Activated CD8-positive, alpha-beta T cell treated with anti-CD3 and anti-CD28 coated beads, Interleukin-2, amount 10 ng/mL, durations not matched to agents 7 days and 5 days (primary cell): ENCODE measurements at places on chromosomes 2 and 18.

GRCh38 chr2:188292348-188293239 lies 920 bp downstream of the GULP1 start:
- no peaks in the 10 kb centered on the region for H3K36me3 ChIP-seq
- no peak overlapping the region for H3K4me3 ChIP-seq
- peaks cover 38% of the 10 kb centered on the region for H3K27me3 ChIP-seq
- no peak overlapping the region for H3K27ac ChIP-seq
- peaks cover 14% of the 10 kb centered on the region for H3K4me1 ChIP-seq

- no peak for DNase-seq
- H3K36me3 ChIP-seq: peaks cover 5% of the 10 kb centered on the region
These were observed 74.5 kb downstream of the DTNB start for GRCh38 chr2:25598911-25599310.

- no peak overlapping the region for H3K27ac ChIP-seq
- H3K36me3 ChIP-seq: no peaks in the 10 kb centered on the region
- H3K27me3 ChIP-seq: peaks cover 2% of the 10 kb centered on the region
- no peak overlapping the region for H3K4me3 ChIP-seq
- DNase-seq: no peak
These were observed 115.3 kb upstream of the STPG4 start for GRCh38 chr2:47270421-47270820.

GRCh38 chr2:136383167-136383566 lies 265.2 kb upstream of the CXCR4 start:
- H3K4me1 ChIP-seq: peaks cover 58% of the 10 kb centered on the region
- H3K27me3 ChIP-seq: no peaks in the 10 kb centered on the region
- no peaks in the 10 kb centered on the region for H3K36me3 ChIP-seq
- peak overlapping the region; percentile 91 for H3K27ac ChIP-seq
- no peak overlapping the region for H3K4me3 ChIP-seq
- no peak for DNase-seq

DNA sequence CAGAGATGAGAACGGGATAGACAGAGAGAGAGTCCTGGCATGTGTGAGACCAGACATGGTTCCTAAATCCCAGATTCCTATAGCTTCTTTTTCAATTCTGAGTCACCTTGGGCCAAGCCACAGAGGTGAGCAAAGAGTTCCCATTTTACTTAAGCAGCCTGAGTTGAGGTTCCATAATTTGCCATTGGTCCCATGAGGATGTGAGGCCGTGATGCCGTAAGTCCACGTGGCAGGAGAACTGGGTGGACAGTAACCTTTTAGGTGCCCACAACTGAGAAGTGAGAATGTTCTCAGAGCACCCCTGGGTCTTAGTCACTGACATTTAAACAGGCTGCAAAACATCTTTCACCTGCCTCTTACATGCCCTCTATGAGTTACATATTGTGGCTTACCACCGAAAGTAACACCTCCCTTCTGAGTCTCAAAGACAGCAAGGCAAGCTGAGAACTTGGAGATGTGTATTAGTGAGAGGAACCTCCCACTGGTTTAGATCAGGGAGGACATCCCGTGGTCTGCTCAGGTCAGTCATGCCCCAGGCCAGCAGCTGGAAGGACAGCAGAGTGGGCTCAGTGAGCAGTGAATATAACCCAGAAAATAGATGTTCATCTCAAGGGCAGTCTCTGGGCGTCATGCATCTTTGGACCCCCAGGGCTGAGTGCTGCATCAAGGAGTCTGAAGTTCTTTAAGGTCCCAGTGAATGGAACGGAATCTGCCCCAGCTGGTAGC lies 127.9 kb upstream of the LGALSL start:
- DNase-seq: peak; percentile 80
- peaks cover 64% of the 10 kb centered on the region for H3K4me1 ChIP-seq
- H3K4me3 ChIP-seq: peak overlapping the region; percentile 60

- H3K36me3 ChIP-seq: no peaks in the 10 kb centered on the region
- H3K27ac ChIP-seq: no peak overlapping the region
- DNase-seq: no peak
- no peaks in the 10 kb centered on the region for H3K4me1 ChIP-seq
These were observed 69.8 kb downstream of the NEB start for GRCh38 chr2:151664520-151664919.

DNA sequence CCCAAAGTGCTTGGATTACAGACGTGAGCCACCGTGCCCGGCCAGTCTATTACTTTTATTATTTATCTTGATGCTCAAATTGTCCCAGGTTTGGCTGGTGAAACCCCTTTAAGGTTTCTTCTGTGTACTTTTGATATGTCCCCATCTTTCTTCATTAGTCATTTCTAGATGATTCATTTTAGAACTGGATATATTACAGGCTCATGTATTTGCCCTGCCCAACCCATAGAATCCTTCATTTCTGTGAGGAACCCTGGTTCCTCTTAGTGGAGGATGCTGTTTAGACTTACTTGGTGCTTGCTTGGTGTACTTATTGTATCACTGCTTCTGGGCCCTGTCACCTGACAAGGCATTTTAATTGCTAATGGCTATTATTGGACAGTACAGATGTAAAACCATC lies 40.1 kb downstream of the KCMF1 start:
- DNase-seq: no peak
- no peak overlapping the region for H3K4me3 ChIP-seq
- no peaks in the 10 kb centered on the region for H3K27me3 ChIP-seq
- peak overlapping the region; percentile 21 for H3K27ac ChIP-seq

GRCh38 chr2:114550895-114551793 lies 108.7 kb downstream of the DPP10 start:
- H3K27me3 ChIP-seq: no peaks in the 10 kb centered on the region
- no peak overlapping the region for H3K27ac ChIP-seq
- no peaks in the 10 kb centered on the region for H3K36me3 ChIP-seq
- no peaks in the 10 kb centered on the region for H3K4me1 ChIP-seq

- H3K4me3 ChIP-seq: no peak overlapping the region
- H3K36me3 ChIP-seq: peaks cover 12% of the 10 kb centered on the region
- H3K27me3 ChIP-seq: no peaks in the 10 kb centered on the region
- peaks cover 11% of the 10 kb centered on the region for H3K4me1 ChIP-seq
- no peak overlapping the region for H3K27ac ChIP-seq
- DNase-seq: peak; percentile 18
These were observed 19.8 kb downstream of the TMEM185B start for GRCh38 chr2:120203251-120204021.

- no peaks in the 10 kb centered on the region for H3K4me1 ChIP-seq
- H3K27ac ChIP-seq: no peak overlapping the region
- no peak for DNase-seq
- H3K36me3 ChIP-seq: no peaks in the 10 kb centered on the region
- H3K4me3 ChIP-seq: no peak overlapping the region
These were observed 322.1 kb upstream of the MEX3C start for GRCh38 chr18:51519571-51519970.

DNA sequence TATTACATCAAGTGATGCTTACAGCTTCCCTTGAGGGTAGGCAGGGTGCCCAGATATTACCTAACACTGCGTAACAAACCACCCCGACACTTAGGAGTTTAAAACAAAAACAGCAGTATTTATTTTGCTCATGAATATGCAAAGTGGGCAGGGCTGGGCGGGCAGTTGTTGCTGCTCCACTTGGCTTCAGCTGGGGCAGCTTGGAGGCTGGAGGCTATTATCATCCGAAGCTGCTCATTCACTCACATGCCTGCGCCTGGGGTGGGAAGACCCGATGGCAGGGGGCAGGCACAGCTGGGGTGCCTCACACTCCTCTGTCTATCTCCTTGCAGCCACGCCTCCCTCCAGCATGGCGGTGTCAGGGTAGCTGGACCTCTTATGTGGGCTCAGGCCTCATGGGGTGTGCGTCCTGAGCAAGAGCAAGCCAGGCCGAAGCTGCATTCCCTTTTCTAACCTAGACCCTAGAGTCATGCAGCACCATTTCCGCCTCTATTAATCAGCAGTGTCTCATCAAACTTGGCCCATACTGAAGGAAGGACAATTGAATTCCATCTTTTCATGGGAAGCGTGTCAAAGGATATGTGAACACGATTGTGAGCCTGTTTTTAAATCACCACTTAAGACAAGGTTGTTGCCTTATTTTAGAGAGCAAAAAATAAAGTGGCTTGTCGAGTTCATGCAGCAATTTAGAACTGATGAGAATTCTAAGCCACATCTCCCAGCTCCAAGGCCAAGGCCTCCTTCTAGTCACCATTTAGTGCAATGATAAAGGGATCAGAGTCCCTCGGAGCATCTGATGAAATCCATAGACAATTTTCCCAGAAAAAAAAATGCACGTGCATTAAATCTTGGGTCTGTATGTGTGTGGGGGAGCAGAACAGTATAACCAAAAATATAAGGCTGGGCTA lies 54.9 kb downstream of the SDC1 start:
- H3K4me3 ChIP-seq: no peak overlapping the region
- no peaks in the 10 kb centered on the region for H3K36me3 ChIP-seq
- no peak overlapping the region for H3K27ac ChIP-seq

DNA sequence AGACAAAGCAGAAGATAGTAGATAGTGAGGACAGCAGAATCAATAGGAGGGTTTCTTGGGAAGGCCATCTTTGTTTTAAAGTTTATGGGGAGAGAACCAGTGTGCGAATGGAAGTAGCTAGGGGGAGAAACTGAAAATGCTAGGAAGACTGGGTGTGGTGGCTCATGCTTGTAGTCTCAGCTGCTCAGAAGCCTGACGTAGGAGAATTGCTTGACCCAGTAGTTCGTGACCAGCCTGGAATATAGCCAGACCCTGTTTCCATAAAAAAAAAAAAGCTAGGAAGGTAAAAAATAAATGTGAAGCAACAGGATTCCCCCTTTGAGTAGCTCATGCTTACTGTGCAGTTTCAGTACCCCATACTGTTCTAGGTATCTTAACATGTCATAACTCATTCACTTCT lies 19.2 kb upstream of the DRC1 start:
- DNase-seq: no peak
- peaks cover 11% of the 10 kb centered on the region for H3K4me1 ChIP-seq
- H3K36me3 ChIP-seq: peaks cover 43% of the 10 kb centered on the region
- no peak overlapping the region for H3K27ac ChIP-seq
- H3K4me3 ChIP-seq: no peak overlapping the region

GRCh38 chr2:24285484-24286152 lies 74.7 kb downstream of the ITSN2 start:
- H3K4me1 ChIP-seq: peaks cover 2% of the 10 kb centered on the region
- no peak overlapping the region for H3K27ac ChIP-seq
- no peak overlapping the region for H3K4me3 ChIP-seq
- no peaks in the 10 kb centered on the region for H3K27me3 ChIP-seq

- H3K4me1 ChIP-seq: peaks cover 16% of the 10 kb centered on the region
- peak overlapping the region; percentile 69 for H3K27ac ChIP-seq
- peak overlapping the region; percentile 42 for H3K4me3 ChIP-seq
- no peak for DNase-seq
- peaks cover 83% of the 10 kb centered on the region for H3K27me3 ChIP-seq
These were observed 674 bp downstream of the EVX2 start for GRCh38 chr2:176082824-176083751.

GRCh38 chr2:162890690-162891311 lies 52.2 kb upstream of the KCNH7 start:
- H3K36me3 ChIP-seq: no peaks in the 10 kb centered on the region
- H3K27ac ChIP-seq: no peak overlapping the region
- H3K27me3 ChIP-seq: no peaks in the 10 kb centered on the region
- no peaks in the 10 kb centered on the region for H3K4me1 ChIP-seq
- no peak overlapping the region for H3K4me3 ChIP-seq

DNA sequence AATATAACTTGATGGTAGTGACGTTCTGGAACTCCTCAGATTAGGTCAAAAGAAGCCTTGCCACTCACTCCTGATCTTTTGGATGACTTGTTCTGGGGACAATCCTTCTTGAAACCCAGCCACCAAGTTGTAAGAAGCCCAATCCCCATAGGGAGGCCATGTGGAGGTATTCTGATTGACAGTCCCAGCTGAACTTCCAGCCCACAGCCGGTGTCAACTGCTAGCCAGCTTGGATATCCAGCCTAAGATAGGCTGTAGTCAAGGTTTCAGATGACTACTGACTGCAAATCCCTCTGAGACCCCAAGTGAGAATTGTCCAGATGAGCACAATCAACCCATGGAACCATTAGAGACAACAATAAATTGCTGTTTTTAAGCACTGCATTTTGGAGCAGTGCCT lies 31.4 kb downstream of the EIF2AK2 start:
- H3K36me3 ChIP-seq: peaks cover 68% of the 10 kb centered on the region
- H3K4me1 ChIP-seq: no peaks in the 10 kb centered on the region
- no peaks in the 10 kb centered on the region for H3K27me3 ChIP-seq
- H3K27ac ChIP-seq: no peak overlapping the region

DNA sequence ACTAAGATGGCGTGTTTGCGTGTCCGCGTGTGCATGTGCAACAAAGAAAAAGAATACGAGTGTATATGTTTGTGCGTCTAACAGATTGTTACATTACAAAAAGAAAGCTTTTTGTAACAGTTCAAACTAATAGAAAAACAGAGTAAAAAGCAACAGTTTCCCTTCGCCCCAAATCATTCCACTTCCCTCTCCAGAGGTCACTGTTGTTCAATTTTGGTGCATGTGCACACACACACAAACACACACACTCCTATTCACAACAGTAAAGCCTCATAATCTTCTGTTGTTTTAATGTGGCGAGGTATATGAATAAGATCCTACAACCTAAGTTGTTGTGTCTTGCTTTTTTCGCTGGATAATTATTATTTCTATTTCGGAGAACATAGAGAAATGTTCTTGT lies 357.3 kb upstream of the SLC8A1 start:
- no peak overlapping the region for H3K4me3 ChIP-seq
- H3K27me3 ChIP-seq: no peaks in the 10 kb centered on the region
- no peaks in the 10 kb centered on the region for H3K36me3 ChIP-seq
- DNase-seq: no peak
- no peak overlapping the region for H3K27ac ChIP-seq

GRCh38 chr2:63870679-63871078 lies 29.0 kb downstream of the UGP2 start:
- no peak overlapping the region for H3K4me3 ChIP-seq
- H3K4me1 ChIP-seq: peaks cover 31% of the 10 kb centered on the region
- H3K27ac ChIP-seq: no peak overlapping the region
- no peak for DNase-seq

DNA sequence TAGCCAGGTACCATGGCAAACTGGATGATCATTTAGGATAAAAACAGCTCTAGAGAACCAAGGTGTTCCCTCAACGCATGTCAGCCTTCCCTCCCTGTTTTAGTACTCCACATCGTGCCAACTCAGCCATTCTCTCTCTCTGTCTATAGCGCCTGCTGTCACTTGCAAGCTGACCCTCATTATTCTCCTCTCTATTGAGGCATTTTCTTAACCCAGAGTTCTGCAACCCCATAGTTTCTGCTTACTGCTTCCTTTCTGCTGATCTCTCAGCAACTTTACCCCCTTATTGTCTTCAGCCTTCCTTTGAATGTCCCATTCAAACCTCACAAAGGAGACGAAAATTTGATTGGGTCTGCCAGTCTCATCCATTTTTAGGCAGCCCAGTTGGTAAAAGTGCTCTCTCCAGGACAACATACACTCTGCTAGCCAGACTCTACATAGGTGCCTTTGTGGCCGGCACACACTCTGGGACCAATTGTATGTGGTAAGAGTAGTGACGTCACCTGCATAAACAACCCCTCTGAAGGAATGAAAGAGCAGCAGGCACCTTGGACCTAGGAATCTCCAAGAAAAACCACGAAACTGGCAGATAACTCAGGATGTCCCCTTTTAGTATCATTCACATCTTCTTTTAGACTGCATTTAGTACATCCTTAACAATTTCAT lies 367.2 kb upstream of the KCNH7 start:
- H3K4me3 ChIP-seq: no peak overlapping the region
- H3K27ac ChIP-seq: no peak overlapping the region
- H3K36me3 ChIP-seq: no peaks in the 10 kb centered on the region
- no peaks in the 10 kb centered on the region for H3K27me3 ChIP-seq
- no peak for DNase-seq

- H3K36me3 ChIP-seq: peaks cover 2% of the 10 kb centered on the region
- no peak overlapping the region for H3K27ac ChIP-seq
- no peak overlapping the region for H3K4me3 ChIP-seq
- no peaks in the 10 kb centered on the region for H3K4me1 ChIP-seq
- no peak for DNase-seq
These were observed 109.7 kb downstream of the CD226 start for GRCh38 chr18:69838003-69838402.
